ENCODE measurements at places on chromosomes 4 and X. TPM values are rescaled to one million over a fixed set of nuclear protein-coding genes. Genes with fewer than 3 reads are reported as not detected.

GRCh38 chr4:123083646-123084045, 161.2 kb upstream of the NUDT6 start:
- DNase-seq, result no peak
- no peak overlapping the region for H3K4me3 ChIP-seq
- H3K27ac ChIP-seq, result no peak overlapping the region
- H3K36me3 ChIP-seq, result peaks cover 8% of the 10 kb centered on the region
- peaks cover 2% of the 10 kb centered on the region for H3K4me1 ChIP-seq

GRCh38 chr4:24473309-24473721, 111.0 kb downstream of the DHX15 start:
- H3K27ac ChIP-seq, result peak overlapping the region; percentile 87
- H3K4me1 ChIP-seq, result peaks cover 39% of the 10 kb centered on the region
- H3K36me3 ChIP-seq, result peaks cover 13% of the 10 kb centered on the region
- H3K4me3 ChIP-seq, result peak overlapping the region; percentile 92

DNA sequence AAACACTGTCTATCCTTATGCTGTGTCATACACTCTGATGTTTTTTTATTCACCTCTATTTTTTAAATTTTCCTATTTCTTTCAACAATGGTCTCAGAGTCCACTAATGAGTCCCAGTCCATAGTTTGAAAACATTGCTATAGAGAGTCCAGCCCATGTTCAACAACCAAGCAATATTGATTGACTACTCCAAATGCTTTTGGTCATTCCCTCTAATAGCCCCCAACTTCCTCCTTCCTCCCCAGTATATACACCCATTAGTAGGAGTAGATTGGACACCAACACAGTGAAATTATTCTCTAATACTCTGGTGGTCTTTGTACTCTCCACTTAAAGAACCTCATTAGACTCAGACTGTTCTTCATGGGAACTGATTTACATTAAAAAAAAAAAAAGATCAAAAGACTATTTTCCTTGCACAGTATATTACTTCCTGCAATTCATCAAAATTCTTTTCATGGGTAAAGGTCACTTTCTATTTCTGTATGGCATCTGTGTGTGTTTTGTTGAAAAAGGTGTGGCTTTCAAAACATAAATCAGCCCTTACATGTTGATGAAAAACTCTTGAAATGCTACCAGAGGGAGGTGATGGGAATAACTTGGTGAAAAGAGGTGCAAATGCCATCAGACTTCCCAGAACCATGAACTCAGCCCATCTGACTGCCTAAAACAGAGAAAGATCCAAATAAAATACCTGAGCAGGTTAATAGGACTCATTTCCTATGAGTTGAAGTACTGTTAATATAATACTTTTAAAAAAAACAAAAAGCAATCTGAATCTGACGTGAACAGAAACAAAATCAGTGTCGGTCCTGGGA, 250.3 kb upstream of the KLF3 start:
- H3K27ac ChIP-seq, result no peak overlapping the region
- H3K36me3 ChIP-seq, result peaks cover 2% of the 10 kb centered on the region
- H3K4me1 ChIP-seq, result peaks cover 2% of the 10 kb centered on the region
- H3K4me3 ChIP-seq, result no peak overlapping the region

DNA sequence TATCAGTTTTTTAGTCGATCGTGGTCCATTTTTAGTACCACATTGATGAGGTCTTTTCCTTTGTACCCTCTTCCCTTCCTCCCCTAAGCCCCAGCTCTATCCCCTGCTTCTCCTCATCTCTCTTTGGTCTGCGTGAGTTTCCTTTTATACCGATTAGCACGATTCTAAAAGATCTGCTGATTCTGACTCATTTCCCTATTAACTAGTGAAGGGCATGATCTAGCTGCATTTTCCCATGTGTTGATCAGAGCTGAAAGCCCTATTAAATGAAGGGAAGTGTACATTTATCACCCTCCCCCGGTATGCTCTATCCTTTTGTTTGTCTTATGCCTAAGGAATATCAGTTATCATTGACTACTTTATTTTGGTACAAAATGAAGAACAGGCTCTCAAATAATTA, 181.7 kb upstream of the NPY2R start:
- H3K36me3 ChIP-seq, result no peaks in the 10 kb centered on the region
- H3K27me3 ChIP-seq, result peaks cover 5% of the 10 kb centered on the region
- no peak for DNase-seq

DNA sequence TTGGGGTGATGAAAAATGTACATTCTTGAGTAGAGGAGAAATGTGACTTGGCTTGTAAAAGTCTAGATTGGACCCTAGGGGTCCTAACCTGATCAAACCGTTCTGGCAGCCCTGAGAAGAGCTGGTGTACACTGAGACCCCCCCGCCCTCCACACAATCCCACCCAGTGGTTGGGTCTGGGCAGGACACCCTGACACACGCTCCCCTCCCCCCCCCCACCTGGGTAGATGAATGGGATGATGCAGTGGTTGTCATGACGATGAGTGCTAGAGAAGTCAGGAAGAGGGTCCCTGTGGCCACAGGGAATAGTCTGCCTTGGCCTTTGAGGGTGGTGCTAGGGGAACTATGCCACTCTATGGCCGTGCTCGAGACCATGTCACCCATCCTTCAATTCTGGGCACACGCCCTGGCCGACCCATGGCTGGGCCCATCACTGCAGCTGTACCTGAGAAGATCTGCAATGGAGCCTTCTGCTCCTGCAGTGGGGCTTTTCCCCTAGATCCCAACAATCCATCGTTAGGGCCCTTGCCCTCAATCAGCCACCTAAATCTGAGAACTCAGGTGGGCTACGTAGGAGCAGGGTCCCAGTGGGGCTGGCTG, 4.4 kb downstream of the CDK16 start:
- H3K4me3 ChIP-seq, result no peak overlapping the region
- peaks cover 26% of the 10 kb centered on the region for H3K4me1 ChIP-seq
- H3K36me3 ChIP-seq, result no peaks in the 10 kb centered on the region
- peak overlapping the region; percentile 56 for H3K27ac ChIP-seq
- no peaks in the 10 kb centered on the region for H3K27me3 ChIP-seq

DNA sequence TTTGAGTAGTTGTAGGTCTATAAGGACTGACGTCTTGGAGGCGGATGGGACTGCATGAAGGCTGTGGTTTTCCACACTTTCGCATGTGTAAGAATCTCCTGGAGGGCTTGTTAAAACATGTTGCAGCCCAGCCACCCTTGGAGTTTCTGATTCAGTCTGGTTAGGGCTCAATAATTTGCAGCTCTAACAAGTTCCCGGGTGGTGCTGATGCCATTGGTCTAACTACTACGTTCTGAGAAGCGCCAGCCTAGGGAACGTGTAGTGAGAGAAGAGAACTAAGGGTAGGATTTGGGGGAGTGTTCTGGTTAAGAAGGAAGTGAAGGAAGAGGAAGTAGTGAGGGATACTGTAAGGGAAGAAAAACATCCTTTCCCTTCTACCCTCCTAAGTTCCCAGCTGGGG, 138.9 kb downstream of the LARP7 start:
- no peak overlapping the region for H3K4me3 ChIP-seq
- peaks cover 19% of the 10 kb centered on the region for H3K27me3 ChIP-seq
- no peak overlapping the region for H3K27ac ChIP-seq
- no peaks in the 10 kb centered on the region for H3K36me3 ChIP-seq
- no peaks in the 10 kb centered on the region for H3K4me1 ChIP-seq
- no peak for DNase-seq

DNA sequence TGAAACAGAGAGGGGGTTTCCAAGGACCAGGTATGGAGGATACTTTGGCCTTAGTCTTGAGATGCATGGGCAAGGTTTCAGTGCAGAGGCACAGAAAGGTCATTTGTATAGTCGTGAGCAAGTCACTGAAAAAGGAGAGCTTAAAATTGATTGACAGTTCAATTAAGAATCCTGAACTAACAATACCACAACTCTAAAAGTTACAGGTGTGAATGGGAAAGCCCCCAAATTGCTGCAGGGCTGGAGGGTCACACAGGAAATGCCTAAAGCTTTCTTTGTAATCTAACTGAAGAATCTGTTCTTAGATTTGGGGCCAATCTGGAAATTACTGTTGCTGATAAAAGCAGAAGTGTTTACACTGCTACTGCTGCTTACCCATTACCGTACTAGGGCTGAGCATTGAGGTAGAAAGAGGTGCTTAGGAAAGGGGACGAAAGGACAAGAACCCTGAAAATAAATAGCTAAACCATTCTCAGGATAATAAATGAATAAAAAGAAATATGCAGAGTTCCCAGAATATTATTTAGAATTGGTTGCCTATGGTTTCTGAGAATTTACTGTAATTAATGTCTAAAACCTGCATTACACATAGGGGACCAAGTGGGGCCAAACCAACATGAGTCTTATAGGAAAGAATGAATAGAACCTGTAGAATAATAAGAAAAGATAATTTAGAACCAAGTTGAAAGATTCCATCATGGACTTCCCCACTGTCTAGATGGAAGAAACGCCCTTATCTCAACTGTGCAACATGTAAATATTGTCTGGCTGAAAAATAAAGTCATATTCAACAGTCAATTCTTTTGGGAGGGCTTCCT, 91.9 kb upstream of the PPP1R2C start:
- H3K4me1 ChIP-seq, result peaks cover 7% of the 10 kb centered on the region
- H3K27ac ChIP-seq, result no peak overlapping the region
- no peak overlapping the region for H3K4me3 ChIP-seq

DNA sequence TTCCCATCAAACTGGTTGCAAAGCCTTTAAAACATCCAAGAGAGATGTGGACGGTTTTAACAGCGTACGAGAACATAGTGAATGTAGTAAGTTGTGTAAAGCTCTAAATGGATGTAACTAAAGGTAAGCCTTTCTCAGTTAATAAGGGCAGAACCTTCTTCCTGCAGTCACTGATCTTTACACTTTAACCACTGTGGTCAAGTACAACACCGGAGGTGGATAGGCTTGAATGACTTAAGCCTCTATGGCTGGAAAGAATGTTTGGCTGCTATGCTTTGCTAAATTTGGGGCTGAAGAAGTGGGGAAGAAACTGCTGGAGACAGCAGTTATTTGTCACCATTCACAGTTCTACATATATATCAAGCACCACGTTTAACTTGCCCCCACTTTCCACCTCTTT, 285.1 kb upstream of the FMR1 start:
- no peak overlapping the region for H3K4me3 ChIP-seq
- H3K4me1 ChIP-seq, result no peaks in the 10 kb centered on the region
- no peak overlapping the region for H3K27ac ChIP-seq
- H3K27me3 ChIP-seq, result no peaks in the 10 kb centered on the region
- no peaks in the 10 kb centered on the region for H3K36me3 ChIP-seq
- DNase-seq, result no peak

DNA sequence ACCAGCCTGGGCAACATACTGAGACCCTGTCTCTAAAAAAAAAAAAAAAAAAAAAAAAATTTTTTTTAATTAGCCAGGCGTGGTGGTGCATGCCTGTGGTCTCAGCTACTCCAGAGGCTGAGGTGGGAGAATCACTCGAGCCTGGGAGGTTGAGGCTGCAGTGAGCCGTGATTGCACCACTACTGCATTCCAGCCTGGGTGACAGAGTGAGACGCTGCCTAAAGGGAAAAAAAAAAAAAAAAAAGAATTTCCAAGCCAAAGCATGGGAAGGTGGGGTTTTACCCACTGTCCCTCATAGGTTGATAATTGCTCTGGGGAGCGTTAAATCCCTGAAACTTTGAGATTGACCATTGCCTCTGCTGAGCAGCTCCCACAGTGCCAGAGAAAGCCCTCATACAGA, 427.5 kb downstream of the BCOR start:
- no peaks in the 10 kb centered on the region for H3K4me1 ChIP-seq
- H3K4me3 ChIP-seq, result no peak overlapping the region
- DNase-seq, result no peak
- no peaks in the 10 kb centered on the region for H3K27me3 ChIP-seq

DNA sequence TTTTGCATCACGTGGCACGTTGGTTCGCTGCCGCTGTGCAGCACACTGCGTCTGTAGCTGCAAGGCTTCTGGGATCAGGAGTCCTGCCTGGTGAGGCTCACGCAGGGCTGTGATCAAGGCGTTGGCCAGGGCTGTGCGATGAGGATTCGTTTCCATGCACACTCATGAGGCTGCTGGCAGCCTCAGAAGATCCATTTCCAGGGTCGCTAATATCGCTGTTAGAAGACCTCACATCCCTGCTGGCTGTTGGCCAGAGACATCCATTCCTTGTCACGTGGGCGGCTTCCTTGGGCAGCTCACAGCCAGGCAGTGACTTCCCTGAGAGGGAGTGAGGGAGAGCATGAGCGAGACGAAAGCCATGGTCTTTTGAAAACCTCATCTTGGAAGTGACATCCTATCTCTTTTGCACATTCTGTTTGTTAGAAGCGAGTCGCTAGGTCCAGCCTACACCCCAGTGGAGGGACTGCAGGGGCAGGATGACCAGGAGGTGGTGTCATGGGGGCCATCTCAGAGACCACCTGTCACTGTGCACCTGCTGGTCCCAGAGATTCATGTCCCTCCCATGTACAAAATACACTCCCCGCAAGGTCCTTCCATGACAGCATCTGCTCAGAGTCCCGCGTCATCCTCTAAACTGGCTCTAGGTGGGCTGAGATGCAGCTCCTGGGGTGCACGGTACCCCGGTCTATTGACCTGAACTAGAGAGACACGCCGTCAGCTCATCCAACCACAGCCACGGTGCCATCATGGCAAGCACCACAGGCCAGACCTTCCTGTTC, 12.2 kb downstream of the RGS12 start:
- no peak overlapping the region for H3K4me3 ChIP-seq
- H3K36me3 ChIP-seq, result no peaks in the 10 kb centered on the region
- no peak overlapping the region for H3K27ac ChIP-seq
- H3K27me3 ChIP-seq, result peaks cover 8% of the 10 kb centered on the region
- no peak for DNase-seq
- peaks cover 36% of the 10 kb centered on the region for H3K4me1 ChIP-seq

PAGE5 gene
- total RNA-seq, result 0.60 TPM

RAB41 gene
- not detected for total RNA-seq

RHOH gene
- total RNA-seq, result 459 TPM

USP11 gene
- total RNA-seq, result 42.0 TPM

RASSF6 gene
- total RNA-seq, result 1.7 TPM

Measured in T-helper 17 cell (primary cell).